ENCODE measurements at places on chromosomes 1 and 21. TPM values are rescaled to one million over a fixed set of nuclear protein-coding genes. Genes with fewer than 3 reads are reported as not detected.

DNA sequence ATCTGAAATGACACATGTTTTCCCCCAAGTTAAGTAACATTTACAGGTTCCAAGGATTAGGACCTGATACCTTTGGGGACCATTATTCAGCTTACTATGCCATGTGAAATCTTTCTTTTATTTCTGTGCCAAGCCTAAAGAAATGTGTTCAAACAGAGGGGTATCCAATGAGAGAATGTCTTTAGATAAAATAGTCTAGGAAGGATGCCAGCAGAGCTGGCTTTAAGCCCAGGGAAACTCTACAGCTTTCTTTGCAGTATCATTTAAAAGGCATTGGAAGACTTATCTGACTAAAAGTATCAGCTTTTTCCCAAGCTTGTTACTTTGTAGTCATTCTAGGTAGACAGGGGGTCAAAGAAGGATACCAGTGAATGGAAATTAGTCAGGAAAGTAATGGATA, 860.4 kb downstream of the PLA2G4A start:
- DNase-seq, result no peak

DNA sequence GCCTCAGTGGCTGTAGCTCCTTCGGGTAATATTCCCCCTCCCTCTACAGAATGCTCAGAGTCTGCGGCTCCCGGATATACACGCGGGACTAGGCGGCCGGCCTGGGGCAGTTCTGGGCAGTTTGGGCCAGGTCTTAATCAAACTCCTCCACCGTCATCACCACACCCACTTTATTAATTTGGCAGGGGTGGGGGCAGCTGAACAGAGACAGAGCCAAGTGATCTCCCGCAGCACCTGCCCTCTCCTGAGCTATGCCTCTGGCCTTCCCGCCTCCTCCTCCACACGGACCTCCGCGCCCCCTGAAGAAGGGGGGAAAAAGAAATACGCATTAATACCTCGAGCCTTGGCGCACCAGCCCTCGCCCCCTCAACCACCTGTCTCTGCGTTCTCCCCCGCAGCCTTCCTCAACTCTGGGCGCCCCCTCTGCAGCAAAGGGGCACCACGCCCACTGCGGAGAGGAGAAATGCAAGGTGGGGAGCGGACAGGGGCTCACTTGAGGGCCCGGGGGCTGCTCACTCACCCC, 42.6 kb downstream of the CD34 start:
- peak; percentile 82 for DNase-seq

Gene ZBTB37
- 6.1 TPM for total RNA-seq

- DNase-seq, result no peak
Observed at GRCh38 chr1:63051886-63052285, 268.0 kb downstream of the ATG4C start.

- no peak for DNase-seq
Observed at GRCh38 chr1:244302876-244303609, 148.7 kb downstream of the ADSS2 start.

Gene LDLRAD1
- total RNA-seq, result not detected

Gene SLC6A17
- 0.17 TPM for total RNA-seq

DNA sequence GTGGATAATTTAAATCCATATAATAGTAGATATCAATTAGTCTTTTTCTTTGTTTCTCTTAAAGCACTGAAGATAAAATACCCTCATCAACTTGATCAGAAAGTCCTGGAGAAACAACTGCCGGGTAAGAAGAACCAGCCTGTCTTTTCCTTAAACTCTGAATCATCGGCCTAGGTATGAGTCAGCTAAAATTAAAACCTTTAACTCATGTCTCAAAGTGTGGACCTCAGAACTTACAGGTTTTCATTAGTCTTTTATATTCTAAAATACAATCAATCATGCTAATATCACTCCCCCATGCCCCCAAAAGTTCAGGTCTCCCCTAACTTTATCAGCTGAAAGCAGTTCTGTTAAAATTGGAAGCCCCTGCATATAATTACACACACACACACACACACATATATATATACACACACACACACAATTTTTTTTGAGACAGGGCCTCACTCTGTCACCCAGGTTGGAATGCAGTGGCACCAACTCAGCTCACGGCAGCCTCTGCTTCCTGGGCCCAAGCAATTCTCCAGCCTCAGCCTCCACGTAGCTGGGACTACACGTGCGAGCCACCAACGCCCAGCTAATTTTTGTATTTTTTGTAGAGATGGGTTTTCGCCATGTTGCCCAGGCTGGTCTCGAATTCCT, 61.3 kb downstream of the B3GALNT2 start:
- no peak for DNase-seq

GRCh38 chr1:110065841-110066240, 4.6 kb downstream of the ALX3 start:
- DNase-seq, result no peak

DNA sequence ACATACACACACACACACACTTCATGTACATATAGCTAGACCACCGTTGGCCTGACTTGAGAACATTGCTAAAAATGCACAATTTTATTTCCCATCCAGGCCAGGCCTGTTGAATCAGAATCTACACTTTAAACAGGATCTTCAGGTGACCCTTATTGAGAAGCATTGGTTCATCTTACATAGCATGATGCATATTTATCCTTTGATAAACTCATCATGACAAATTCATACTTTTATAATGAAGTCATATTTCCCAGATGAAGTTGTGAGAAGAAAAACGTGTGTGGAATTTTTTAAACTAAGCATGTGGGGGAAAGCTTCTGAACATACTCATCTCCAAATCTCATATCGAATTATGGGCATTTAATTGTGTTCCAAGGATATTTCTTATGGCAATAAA, 877.7 kb downstream of the MRPL39 start:
- DNase-seq, result no peak

GRCh38 chr1:175404177-175404576, 211.6 kb upstream of the KIAA0040 start:
- DNase-seq, result no peak

Gene CYP4Z1
- not detected for total RNA-seq

DNA sequence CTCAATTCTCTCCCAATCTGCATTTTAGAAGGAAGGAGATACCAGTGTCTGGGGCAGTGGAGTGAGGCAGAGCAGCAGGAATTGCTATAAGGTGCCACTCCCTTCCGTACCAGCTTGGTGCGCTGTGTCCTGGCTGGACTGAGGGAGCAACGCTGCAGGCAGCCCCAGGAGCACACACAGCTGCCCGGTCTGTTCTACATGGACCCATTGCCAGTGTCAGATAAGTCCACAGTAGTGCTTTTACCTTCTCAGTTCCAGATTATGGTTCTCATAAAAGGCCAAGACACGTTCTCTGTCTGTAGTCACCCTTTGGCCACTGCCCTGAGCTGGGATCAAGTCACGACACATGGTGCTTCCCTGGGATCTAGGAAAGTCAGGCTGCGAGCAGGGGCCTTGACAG, 44.1 kb upstream of the BARHL2 start:
- no peak for DNase-seq

DNA sequence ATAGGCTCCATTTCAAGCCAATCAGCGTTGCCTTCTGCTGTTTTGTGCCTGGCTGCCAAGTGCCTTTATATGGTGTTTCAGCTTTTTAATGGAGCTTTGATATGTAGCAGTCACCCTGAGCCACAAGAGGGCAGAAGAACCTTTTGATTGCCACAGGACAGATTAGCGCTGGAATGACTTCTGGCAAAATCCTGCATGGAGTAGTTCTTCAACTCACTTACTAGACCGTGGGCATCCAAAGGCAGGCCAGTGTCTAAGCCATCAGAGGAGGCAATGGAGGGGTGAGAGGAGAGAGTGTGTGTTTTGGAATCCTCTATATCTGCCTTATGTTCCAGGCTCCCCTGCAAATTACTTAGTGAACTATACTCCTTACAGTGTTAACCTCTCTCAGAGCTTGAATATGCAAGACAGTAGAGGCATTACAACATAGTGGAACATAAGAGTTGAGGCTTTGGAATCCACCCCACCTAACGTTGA, 56.2 kb downstream of the ST3GAL3 start:
- peak; percentile 82 for DNase-seq

GRCh38 chr1:156048663-156049258, 4.8 kb downstream of the UBQLN4 start:
- DNase-seq, result no peak

Gene EDN2
- total RNA-seq, result 0.81 TPM

DNA sequence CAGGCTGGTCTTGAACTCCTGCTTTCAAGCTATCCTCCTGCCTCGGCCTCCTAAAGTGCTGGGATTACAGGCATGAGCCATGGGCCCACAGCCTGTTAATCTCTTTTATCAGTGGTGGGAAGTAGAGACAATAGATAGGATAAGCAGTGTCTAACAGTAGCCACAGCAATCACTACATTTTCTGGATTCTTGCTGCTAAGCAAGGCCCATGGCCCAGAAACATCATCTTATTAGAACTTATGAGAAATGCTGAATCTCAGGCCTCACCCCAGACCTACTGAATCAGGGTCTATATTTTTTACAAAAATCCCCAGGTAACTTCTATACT, 29.7 kb downstream of the IGFN1 start:
- DNase-seq, result no peak

GRCh38 chr1:169240449-169241232, 127.0 kb downstream of the NME7 start:
- no peak for DNase-seq

DNA sequence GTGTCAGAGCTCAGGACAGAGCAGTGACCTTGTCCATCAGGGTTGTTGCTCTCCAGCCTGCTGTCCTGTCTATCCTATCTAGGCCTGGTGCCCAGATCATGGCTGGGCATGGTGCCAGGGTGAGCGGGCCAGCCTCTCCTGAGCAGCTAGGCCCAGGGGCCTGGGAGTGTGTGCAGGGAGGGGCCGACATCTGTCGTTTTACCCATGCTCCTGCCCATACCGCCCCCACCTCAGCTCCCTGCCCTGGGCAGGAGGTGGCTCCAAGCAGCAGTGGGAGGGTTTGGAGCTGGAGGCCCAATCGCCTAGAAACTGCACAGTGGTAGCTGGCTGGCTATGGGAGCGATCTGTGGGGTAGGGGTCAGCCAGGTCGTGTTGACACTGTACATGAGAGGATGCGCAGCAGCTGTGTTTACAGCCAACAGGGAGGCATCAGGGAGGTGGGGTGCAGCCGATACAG, 6.5 kb downstream of the INSRR start:
- DNase-seq, result peak; percentile 46
